ENCODE measurements at places on chromosomes 3 and 15.

- no peak for DNase-seq
Observed at GRCh38 chr15:60791216-60791615, 312.3 kb upstream of the ICE2 start.

DNA sequence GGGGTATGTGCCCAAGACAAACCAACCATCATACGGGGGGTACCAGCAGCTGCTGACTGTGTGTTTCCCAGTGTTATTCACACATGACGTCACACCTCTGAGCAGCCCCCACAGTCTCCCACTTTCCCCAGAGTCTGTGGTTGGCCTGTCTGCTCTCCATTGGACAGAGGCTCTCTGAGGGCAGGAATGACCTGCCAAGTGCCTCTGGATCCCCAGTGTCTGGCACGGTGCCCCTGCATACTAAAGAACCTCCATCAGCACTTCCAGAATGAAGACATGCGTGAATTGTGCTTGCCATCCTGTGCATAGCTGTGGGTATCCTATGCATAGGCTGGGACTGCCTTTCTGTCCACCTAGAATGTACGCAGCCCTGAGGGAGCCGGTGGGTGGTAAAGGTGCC is 3.5 kb upstream of the CCDC9B start:
- no peak for DNase-seq

DNA sequence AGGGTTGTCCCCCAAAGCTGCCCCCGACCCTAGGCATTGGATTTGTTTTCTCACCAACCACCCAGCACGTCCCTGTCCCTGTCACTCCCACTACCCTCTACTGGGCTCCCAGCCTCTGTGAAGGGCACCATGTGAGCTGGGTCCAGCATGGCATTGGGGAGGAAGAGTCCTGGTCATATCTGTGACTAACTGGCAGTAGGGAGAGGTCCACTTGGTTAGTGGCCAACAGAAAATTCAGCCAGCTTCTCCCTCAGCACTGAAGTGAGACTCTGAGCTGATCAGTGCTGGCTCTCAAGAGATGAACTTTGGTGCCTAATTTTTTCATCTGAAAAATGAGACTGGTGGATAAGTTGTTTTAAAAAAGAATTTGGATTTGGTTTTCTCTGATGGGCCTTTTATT is 11.3 kb upstream of the KIF23 start:
- DNase-seq = no peak

DNA sequence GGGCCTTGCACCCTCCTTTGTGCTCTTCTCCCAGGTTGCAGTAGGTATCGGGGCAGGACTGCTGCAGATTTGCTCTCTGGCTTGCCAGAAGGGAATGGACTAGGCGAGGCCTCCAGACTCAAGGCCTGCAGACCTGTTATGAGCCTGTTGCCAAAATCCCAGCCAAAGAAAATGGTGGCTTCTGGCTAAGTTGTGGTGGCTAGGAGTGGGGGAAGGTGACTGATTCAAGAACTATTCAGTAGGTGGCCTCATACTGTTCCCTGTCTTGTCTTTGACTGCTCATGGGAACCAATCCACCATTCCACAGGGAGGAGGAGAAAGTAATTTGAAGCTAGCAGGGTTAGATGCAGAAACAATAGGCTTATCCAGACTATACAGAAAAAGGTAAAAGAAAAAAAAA is 380.4 kb upstream of the PROK2 start:
- no peak for DNase-seq

GRCh38 chr15:36748366-36749115 is 169.1 kb downstream of the CDIN1 start:
- no peak for DNase-seq

DNA sequence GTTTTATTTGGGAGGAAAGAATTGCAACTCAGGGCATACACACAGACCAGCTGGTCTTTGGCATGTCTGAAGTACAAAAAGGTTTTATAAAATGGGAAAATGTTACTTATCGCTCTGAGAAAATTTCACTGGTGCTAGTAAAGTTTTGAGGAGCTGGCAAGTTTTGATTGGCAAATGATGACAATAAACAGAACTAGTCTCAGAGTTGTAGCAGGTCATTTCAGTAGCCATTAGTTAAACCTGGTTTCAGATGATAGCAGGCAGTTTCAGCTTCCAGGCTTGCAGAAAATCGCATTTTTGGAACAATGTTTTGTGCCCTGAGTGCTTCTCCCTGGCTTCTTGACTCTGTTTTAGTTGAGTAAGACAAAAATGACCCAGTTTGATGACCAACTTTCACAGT is 10.7 kb downstream of the B2M start:
- no peak for DNase-seq

DNA sequence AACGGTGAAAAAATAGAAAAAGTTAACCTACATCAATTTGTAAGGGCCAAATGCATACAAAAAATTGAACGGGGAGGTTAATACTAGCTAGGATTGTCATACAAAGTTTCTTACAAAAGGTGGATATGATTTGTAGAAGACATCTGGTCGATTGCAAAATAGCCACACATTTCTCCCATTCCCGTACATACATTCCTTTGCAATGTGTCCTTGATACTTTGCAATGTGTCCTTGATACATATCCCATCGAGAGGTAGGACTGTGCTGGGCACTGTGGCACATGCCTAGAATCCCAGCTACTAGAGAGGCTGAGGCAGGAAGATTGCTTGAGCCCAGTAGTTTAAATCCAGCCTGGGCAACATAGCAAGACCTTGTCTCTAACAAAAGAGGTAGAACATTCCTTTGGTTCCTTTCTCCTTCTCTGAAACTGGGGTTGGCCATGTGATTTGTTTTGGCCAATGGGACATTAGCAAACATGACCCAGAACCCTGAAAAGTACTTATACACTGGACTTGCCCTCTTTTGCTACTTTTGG is 9.5 kb downstream of the TTBK2 start:
- no peak for DNase-seq

- DNase-seq = no peak
Observed at GRCh38 chr15:66565141-66565641, 607 bp downstream of the LCTL start.

- no peak for DNase-seq
Observed at GRCh38 chr3:123157598-123158287, 44.0 kb upstream of the SEC22A start.

DNA sequence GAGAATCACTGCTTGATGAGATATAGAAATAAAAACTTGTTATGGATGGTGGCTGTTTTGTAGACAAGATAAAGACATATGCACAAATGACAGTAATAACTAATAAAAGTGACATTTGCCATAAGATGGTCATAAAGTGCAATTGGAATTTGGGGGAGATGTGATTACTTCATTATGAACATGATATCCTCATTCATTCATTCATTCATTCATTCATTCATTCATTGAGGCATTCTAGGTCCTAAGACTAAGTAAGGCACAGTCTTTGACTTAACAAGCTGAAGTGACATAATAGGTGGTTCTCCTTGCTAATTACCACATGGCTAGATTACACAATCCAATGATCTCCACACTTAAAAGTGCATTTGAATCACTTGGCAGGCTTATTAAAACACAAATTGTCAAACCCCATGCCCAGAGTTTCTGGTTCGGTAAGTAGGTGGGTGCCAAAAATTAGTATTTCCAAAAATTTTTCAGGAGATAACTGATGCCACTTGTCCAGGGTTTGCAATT is 18.9 kb downstream of the RAP2B start:
- DNase-seq = no peak

GRCh38 chr3:125416235-125416634 is 41.1 kb upstream of the ZNF148 start:
- DNase-seq = no peak

- DNase-seq = no peak
Observed at GRCh38 chr3:26307787-26308186, 314.8 kb upstream of the LRRC3B start.

DNA sequence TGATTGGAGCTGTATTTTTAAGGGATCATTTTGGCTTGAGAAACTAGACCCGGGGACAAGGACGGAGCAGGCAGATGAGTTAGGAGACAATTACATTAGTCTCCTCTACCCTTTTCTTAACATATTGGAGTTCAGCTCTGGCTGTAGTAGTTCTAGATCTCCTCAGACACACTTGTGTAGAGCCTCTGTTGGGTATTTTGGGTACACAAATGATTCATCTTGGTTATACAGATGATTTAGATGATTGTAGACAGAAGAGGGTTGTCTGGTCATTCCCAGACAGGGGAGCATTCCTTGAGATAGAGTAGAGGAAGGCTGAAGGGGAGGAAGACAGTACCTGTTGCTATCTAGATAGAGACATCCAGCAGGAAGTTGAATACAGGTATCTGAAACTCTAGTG is 43.4 kb downstream of the CD86 start:
- DNase-seq = no peak

GRCh38 chr3:172094621-172095557 is 55.5 kb downstream of the FNDC3B start:
- peak; percentile 18 for DNase-seq

- DNase-seq = no peak
Observed at GRCh38 chr3:7881946-7882345, 619.7 kb upstream of the LMCD1 start.

GRCh38 chr3:14699643-14700042 is 24.7 kb downstream of the C3orf20 start:
- DNase-seq = no peak

GRCh38 chr3:183975981-183976662 is 41.6 kb downstream of the ABCC5 start:
- no peak for DNase-seq

GRCh38 chr3:54014067-54014466 is 108.3 kb upstream of the CACNA2D3 start:
- DNase-seq = no peak

DNA sequence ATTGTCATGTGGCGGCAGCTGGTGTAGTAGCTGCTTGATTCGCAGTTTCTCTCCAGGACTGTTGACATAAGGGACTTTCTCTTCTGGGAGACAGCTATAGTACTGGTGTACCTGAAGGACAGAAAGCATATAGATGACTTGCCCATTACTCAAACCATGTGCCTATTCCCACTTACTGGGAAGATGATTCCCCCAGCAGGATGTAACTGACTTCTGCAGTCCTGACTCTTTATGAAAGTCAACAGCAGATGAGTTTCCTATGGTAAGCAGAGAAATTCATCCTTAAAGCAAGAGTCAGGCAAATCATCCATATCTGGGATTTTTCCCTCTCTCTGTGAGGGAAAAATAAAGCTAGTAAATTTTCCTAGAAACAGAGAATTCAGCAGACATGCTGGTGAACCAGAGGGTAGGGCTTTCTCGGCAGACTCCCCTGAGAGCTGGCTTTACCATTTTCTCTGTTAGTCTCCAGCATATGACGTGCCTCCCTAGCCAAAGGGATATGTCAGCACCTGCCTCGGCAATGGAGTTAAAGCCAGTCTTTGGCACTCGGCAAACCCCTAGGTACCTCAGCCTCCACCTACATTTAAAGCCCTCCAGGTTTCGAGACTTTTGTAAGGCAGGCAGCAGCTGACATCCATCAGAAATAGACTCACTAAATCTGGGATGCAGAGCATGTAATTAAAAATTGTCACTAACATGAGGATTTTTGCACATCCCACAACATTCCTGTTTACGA is 62.1 kb downstream of the PRICKLE2 start:
- DNase-seq = no peak

- DNase-seq = no peak
Observed at GRCh38 chr3:115369021-115369420, 221.9 kb upstream of the ZBTB20 start.

DNA sequence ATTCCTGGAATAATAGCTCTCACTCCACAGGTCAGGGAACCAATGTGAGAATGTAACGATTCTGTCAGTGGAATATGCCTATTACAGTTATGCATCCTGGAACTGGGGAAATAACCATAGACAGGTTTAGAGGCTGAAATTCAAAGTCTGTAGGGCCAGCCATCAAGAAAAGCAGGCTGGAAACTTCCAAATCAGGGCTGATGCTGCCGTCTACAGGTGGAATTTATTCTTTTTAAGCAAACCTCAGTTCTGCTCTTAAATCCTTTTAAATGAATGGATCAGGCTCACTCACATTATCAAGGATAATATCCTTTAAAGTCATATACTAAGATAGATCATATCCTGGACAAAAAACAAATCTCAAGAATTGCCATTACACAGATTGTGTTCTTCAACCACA is 699.8 kb downstream of the NR2F2 start:
- no peak for DNase-seq

DNA sequence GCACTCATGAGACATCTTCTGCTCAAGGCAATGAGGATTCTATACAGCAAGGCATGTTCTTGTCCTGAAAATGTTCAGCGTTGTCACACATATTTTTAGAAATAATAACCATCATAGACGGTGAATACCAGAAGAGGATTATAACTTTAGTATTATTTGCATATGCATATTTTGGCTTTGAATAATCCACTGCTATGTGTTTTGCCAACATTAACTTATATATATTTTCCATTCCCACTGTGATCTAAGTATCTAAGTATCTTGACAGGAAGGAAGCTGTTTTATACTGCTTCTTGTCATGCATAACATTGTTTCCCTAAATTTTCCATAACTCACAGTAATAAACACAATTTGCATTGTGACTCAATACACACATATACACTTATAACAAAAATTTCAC is 509.5 kb downstream of the TBL1XR1 start:
- no peak for DNase-seq

DNA sequence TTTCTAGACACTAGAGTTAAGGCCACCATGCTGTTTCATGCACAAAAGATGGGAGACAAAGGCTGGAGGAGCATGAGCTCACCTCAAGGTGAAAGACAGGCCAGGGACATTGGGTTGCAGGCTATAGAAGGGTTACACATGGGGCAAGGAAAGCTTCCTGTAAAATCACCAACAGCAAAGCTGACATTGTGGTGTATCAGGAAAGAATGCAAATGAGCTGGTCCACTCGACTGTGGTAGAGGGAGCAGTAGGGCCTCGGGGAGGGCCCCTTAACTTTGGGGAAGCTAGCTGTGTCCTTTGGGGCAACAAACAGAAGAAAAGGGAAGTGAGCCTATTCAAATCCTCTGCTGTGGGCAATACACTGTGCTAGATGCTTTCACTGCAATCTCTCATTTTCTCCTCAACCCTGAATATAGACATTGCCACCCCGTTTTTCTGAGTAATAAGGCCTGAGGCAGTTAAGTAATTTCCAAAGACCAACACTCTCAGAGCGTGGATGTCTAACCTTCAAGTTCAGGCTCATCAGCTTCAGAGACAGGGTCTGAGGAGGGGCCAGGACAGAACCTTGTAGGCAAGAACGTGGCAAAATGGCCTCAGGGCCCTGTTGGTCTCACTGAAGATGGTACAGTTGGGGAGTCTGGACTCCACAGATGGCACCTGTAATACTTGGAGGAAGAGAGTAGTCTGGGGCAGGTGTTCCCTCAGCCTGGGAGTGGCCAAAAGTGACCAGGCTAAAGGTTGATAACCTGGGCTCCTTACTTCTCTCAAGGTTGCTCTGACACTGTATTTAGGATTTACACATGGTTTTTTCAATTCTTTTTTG is 24.1 kb downstream of the CX3CR1 start:
- DNase-seq = no peak

All from CD4-positive, alpha-beta T cell treated with Interleukin-15 for 4 hours (primary cell).